Skin of body (tissue), 3 donors: ENCODE measurements at places on chromosomes 7 and 10. TPM values are rescaled to one million over a fixed set of nuclear protein-coding genes. Genes with fewer than 3 reads are reported as not detected.

FZD8 gene
- 7.6 TPM for total RNA-seq

MEOX2 gene
- total RNA-seq, result 30.9 TPM

SEPHS1 gene
- total RNA-seq, result 38.3 TPM

UNC5B gene
- total RNA-seq, result 11.2 TPM

APBB1IP gene
- total RNA-seq, result 9.5 TPM

MBL2 gene
- not detected for total RNA-seq

CASP2 gene
- 18.6 TPM for total RNA-seq

HDAC9 gene
- total RNA-seq, result 28.2 TPM

GLI3 gene
- total RNA-seq, result 23.4 TPM

EDRF1 gene
- 32.2 TPM for total RNA-seq

CLDN4 gene
- 75.4 TPM for total RNA-seq

MMD2 gene
- total RNA-seq, result not detected

LIPN gene
- 8.2 TPM for total RNA-seq

ACSM6 gene
- 4.5 TPM for total RNA-seq

ATAD1 gene
- 31.3 TPM for total RNA-seq

TMEM196 gene
- under 0.01 TPM for total RNA-seq

NACAD gene
- 1.4 TPM for total RNA-seq

NPVF gene
- total RNA-seq, result not detected

CALCR gene
- 0.49 TPM for total RNA-seq

CYP2W1 gene
- total RNA-seq, result 17.4 TPM

GPRIN2 gene
- total RNA-seq, result 2.8 TPM

NME8 gene
- total RNA-seq, result 0.79 TPM

TMEM184A gene
- total RNA-seq, result 7.7 TPM

TMEM236 gene
- 0.69 TPM for total RNA-seq

ADCY1 gene
- total RNA-seq, result 5.7 TPM

CFAP46 gene
- 0.39 TPM for total RNA-seq

HGF gene
- total RNA-seq, result 4.7 TPM

SFXN2 gene
- total RNA-seq, result 7.1 TPM

IGFBP1 gene
- total RNA-seq, result 0.10 TPM

SPDYE5 gene
- not detected for total RNA-seq

RINT1 gene
- total RNA-seq, result 16.8 TPM

ANKRD2 gene
- 6.4 TPM for total RNA-seq

UCN3 gene
- not detected for total RNA-seq

ZNF775 gene
- 3.0 TPM for total RNA-seq

AMPH gene
- 3.5 TPM for total RNA-seq

TECTB gene
- total RNA-seq, result not detected

BRAT1 gene
- total RNA-seq, result 17.4 TPM

PDE1C gene
- total RNA-seq, result 1.2 TPM

TRIM50 gene
- total RNA-seq, result 0.20 TPM

CUBN gene
- total RNA-seq, result 18.1 TPM

ATRNL1 gene
- total RNA-seq, result 24.4 TPM

TES gene
- total RNA-seq, result 52.0 TPM

PNLIP gene
- 1.4 TPM for total RNA-seq

SPDYE1 gene
- total RNA-seq, result 0.10 TPM

CEP55 gene
- 7.8 TPM for total RNA-seq

GNGT1 gene
- not detected for total RNA-seq
